ENCODE measurements at places on chromosomes 11 and 22. TPM values are rescaled to one million over a fixed set of nuclear protein-coding genes. Genes with fewer than 3 reads are reported as not detected.
A peak's percentile ranks its signal among the peaks of the same experiment; 100 is the strongest.

Gene RAB38
- 20.4 TPM for total RNA-seq

DNA sequence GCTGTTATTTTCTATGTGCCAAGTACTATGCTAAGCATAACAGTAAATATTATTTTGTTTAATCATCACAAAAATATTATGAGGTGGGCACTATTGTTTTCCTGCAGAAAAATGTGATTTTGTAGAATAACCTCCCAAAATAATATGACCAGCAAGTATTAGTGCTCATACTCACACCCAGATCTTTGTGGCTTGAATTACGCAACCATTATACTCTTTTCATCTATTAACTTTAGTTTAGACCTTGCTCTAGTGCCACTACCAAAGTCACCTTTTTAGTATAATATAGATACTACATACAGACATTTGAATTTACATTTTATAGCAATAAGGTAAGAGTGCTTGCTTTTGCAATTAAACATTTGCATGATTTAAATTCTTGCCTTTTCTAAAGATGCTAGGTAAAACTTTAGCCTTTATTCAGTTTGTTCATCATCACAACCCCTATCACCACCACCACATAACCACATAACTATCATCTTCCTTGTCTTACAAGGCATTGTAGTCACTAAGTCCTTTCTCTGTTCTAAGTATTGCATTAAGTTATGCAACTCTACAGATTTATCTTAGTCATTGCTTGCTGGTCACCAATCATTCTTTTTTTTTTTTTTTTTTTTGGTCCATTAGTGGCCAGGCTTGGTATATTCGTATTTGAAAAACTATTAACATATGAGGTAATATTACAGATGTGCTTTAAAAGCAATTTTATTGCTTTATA lies 68.4 kb downstream of the GAS2 start:
- DNase-seq = no peak

GRCh38 chr11:89452780-89453179 lies 38.4 kb downstream of the NOX4 start:
- DNase-seq = no peak

Gene SDF2L1
- 29.3 TPM for total RNA-seq

DNA sequence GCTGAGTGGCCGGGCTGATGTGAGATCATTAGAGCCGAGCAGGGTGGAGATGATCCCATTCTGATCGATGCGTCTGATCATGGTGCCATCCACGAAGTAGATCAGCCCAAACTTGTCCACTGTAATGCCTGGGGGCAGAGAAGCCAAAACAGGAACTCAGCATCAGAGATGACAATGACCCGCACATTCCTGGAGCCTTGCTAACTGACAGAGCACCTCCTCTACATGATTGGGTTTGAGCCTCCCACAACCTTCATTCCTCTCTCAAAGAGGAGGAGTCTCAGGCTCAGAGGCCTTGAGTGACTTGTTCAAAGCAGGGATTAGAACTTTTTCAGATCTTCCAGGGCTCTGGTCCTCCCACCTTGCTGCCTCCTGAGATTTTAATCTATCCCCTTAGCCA lies 133.7 kb upstream of the NARS2 start:
- peak; percentile 21 for DNase-seq

Gene OSM
- not detected for total RNA-seq

DNA sequence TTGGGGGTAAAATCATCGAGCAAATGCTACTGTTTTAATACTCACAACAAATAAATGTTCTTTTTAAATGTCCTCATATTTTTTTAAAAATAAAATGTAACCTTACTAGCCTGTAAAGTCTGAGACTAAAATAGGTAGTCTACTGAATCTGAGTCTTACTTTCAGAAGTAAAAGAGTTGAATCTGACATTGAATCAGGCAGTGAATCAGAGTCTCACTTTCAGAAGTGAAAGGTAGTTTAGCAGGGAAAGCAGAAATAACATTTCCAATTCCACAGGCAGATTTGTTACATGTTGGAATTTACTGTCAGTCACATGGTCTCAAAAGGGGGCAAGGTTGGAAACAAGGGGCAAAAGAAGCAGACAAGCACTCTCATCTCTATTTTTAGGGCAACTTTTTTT lies 143.0 kb downstream of the ELP4 start:
- DNase-seq = no peak
